ENCODE measurements at places on chromosomes 1 and 21.
A peak's percentile ranks its signal among the peaks of the same experiment; 100 is the strongest.

DNA sequence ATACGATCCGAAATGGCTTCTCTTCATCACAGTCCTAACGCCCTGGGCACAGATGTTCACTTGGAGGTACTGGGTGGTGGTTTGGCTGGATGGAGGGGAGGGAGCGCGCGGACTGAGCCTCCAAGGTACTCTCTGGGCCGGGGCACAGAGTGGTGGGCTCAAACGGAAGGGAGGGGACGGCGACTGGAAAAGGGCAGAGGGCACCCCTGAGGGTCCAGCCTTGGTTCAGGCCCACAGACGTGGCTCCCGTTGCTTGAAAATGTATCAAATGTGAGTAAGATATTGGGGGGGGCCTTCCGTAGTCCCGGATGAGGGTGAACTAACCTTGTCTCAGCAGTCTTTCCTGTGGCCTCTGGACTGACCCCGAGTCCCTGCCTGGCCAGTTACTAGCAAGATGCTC, 463 bp downstream of the IL12RB2 start:
- peak; percentile 53 for DNase-seq

DNA sequence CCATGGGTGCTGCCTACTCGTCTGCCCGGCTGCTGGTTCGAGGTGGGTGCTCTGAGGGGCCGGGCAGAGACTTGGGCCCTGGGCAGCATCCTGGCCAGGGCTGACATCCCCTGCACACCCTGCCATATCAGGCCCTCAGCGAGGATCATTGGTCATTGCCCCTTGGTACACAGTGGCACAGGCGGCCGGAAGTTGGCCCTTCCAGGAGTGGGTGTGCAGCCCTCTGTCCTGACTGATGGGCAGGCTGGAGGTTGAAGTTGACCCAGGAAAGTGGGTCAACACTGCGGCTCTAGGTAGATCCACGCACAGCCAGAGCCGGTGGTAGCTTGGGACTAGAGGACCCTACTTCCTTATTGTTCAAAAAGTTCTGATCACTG, 72.9 kb downstream of the TRIM11 start:
- no peak for DNase-seq

DNA sequence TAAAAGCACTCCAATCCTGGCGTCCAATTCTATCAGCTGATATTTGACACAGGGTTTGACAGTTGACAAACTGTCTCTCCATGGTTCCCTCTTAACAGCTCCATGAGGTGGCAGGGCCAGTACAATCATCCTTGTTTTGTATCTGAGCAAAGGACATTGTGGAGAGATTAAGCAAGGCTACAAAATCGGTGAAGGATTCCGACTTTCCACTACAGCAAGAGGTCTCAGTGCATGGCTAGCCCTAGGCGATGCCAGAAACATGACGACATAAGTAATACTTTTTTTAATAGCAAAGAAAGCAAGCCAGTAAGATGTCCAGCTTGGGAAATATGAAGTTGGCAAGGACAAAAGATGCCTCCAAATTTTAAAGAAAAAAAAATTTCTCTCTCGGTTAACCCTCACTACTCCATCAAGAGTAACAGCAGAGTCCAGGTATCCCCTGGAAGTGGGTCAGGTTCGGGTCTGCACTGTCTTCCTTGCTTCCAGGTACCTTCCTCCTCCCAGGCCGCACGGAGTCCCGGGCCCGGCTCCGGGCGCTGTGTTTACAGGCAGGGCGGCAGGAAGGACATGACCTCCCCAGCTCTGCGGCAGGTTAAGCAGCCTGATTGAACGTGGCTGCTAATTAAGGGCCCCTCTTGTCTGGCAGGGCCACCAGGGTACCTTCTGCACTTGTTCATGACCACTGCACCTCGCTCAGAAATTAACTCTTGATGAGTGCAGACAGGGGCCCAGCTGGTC, 106.1 kb downstream of the SIM2 start:
- peak; percentile 45 for DNase-seq

DNA sequence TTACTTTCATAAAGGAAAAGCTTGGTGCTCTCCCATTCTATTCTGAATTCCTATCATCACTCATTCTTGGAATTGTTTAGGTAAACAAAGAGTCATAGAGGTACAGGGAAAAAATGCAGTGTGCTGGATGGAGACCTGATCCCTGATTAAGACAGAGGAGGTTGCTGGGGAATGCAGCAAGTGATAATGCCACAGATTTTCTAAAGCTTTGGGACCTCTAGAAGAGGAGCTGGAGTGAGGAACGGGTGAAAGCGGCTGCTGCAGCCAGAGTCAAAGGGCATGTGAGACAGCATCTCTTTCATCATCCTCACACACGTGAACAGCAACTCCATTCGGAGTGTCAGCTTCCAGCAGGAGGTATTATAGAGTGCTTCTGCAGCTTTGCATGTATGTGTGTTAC, 54.9 kb upstream of the DIPK1A start:
- no peak for DNase-seq

DNA sequence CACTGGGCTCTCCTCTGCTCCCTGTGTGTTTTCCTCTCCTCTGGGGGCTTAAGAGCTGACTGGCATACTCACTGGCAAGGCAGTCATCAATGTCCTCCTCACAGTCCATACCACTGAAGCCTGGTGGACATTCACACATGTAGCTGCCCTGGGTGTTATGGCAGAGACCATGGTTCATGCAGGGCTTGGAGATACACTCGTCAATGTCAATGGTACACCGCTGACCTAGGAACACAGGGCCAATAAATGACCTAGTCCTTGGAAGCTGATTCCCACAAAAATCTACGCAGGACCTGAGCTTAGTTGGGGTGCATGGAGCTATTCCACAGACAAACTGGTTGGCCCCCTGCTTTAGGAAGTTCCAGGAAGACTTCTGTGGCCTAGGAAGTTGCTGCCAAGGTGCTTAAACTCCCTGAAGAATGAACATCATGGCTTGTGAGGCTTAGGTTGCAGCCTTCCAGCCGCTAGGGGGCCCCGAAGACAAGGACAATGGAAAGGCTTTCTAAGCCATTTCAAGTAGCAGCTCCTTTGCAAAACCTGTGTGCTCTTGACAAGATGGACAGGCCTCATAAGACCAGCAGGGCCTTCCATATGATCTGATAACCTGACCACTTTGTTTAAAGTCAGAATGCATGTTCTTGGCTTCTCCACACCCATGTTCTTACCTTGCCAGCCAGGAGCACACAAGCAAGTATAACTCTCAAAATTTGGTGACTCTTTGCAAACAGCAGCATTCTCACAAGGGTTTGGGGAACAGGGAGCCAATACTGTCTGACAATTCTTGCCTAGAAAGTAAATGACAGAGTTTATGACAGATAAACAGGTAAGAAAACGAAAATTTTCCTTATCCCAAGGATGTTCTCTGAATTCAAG, 52.3 kb upstream of the ADAM30 start:
- peak; percentile 65 for DNase-seq

GRCh38 chr1:41394959-41395956, 34.0 kb downstream of the FOXO6 start:
- peak; percentile 81 for DNase-seq

GRCh38 chr21:36698385-36698980, 432 bp upstream of the SIM2 start:
- peak; percentile 71 for DNase-seq

GRCh38 chr1:23050201-23050600, 30.9 kb downstream of the KDM1A start:
- no peak for DNase-seq

GRCh38 chr1:206766251-206766856, 4.2 kb upstream of the IL19 start:
- DNase-seq: no peak

DNA sequence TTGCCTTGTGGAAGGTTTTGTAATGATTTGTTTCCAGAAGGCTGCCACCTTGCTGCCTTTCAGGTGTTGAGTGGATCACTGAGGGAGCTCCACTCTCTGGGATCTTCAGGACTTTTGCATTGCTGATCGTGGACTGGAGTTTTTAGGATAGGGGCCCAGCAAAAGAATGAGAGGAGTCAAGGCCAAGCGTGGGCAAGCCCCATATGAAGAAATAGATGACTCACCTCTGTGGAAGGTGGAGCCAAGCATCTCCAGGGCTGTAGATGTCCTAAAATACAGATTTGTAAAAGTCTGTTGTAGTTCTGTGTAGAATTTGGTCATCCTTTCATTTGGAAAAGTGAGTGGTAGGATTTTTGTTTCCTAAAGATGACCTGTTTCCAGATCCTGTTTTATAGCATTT, 67.0 kb downstream of the ST3GAL3 start:
- DNase-seq: no peak

- no peak for DNase-seq
These were observed 15.1 kb downstream of the RNF223 start for GRCh38 chr1:1058921-1059493.

- no peak for DNase-seq
These were observed 559.8 kb upstream of the USP24 start for GRCh38 chr1:55775007-55775406.

DNA sequence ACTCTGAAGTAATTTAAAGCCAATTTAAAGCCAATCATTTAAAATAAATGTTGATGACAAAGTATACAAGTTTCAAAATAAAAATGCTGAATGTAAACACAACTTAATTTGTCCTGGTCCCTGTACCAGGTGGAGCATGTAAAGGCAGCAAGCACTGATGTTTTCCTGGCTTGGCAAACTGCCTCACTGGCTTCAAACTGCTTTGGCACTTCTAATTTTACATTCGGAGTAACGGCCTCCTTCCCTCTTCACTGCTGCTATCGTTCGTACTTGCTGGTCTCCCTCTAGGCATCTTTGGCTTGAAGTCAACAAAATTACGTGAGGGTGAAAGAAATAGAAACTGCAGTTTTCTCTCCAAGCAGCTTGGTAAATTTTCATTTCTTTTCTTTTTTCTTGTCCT, 287.9 kb downstream of the LTN1 start:
- DNase-seq: no peak

DNA sequence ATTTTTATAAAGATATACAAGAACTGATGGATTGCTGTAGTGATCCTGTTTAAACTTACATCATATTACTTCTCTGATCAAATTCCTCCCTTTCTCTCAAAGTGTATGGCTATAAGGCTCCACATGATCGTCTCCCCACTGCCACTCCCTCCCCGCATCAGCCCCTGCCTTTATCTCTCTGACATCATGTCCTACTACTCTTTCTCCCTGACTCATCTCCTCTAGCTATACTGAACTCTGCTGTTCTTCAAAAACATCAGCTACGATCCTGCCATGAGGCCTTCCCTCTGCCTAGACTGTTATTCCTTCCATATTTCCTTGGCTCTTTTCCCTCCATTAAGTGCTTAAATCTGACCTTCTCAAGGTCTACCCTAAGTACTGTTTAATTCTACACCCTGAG, 22.8 kb downstream of the HFM1 start:
- DNase-seq: no peak

- DNase-seq: no peak
These were observed 40.6 kb upstream of the UBE2U start for GRCh38 chr1:64162804-64163203.

GRCh38 chr1:167695756-167696561, 25.8 kb upstream of the MPZL1 start:
- DNase-seq: no peak

GRCh38 chr1:1299686-1300351, 7.9 kb downstream of the ACAP3 start:
- no peak for DNase-seq

DNA sequence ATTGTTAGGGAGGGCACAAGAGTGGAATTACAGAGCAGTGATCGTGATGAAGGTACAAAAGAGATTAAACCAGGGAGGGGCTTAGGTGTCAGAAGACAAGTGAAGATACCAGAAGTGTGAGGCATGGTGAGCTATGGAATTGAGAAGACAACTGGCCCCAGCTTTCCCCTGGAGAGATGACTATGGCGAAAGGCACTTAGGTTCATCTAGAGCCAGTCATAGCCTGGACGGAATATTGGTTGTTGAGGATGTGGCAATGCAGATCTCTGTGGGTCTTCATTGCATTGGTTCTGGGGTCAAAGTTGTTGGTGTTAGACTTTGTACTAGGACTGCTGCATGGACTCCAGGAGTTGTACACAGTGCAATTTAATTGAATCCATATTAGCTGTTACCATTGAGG, 115.7 kb downstream of the FASLG start:
- DNase-seq: no peak

DNA sequence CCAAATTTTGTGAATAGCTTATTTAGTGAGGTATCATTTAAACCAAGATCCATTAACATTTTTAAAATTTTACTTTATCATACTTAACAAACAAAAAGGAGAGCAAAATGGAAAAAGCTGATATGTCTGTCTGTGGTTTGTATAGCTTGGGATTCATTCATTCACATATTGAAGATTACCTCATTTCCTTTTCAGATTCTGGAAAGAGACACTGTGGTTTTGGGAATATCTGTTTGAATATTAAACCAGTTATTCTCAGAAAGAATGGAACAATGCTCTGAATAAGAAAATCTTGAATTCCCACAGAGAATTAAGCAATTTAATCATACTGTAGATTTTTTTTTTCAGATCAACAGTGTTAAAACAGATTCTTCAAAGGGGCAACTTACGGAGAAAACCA, 93.8 kb upstream of the PRDX6 start:
- DNase-seq: no peak

DNA sequence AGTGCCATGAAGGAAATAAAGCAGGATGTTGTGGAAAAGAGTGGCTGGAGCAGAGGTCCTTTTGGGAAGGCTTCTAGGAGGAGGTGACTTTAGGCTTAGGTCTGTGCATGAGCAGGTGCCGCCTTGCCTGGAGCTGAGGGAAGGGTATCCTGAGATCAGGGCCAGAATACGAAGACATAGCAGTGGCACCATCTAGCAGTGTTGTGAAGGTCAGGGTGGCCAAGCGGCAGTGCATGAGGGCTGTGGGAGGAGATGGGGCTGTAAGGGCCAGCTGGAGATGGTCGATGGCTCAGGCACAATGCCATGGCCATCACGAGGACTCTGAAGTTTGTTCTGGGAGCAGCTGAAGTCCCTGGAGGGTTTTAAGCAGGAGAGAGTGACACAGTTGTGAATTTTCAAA, 219.5 kb downstream of the PTPRU start:
- no peak for DNase-seq

Data from retina (tissue), 1 donor.